ENCODE measurements at places on chromosomes 16 and 17. TPM values are rescaled to one million over a fixed set of nuclear protein-coding genes. Genes with fewer than 3 reads are reported as not detected.

MT1M gene
- total RNA-seq, result 9.9 TPM

CRYBA1 gene
- not detected for total RNA-seq

HSPB9 gene
- total RNA-seq, result not detected

DNA sequence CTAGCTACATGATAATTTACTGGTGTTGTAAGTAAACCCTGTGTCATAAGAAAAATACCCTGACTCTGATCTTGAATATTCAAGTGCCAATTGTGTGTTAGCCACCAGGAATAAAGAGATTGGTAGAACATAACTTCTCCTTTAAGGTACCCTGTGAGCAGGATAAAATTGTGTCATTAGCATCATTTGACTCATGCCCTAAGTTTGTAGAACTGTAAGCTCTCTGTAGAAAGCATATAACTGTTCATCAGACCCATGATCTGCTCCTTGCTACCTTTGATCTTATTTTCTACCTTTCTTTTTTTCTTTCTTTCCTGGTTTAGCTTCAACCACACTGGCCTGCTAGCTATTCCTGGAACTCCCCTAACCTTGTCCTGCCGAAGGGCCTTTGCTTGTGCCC is 35.8 kb downstream of the PTRH2 start:
- DNase-seq, result no peak
- no peak overlapping the region for H3K4me3 ChIP-seq
- no peaks in the 10 kb centered on the region for H3K4me1 ChIP-seq
- H3K36me3 ChIP-seq, result peaks cover 55% of the 10 kb centered on the region
- no peak overlapping the region for H3K27ac ChIP-seq

DNA sequence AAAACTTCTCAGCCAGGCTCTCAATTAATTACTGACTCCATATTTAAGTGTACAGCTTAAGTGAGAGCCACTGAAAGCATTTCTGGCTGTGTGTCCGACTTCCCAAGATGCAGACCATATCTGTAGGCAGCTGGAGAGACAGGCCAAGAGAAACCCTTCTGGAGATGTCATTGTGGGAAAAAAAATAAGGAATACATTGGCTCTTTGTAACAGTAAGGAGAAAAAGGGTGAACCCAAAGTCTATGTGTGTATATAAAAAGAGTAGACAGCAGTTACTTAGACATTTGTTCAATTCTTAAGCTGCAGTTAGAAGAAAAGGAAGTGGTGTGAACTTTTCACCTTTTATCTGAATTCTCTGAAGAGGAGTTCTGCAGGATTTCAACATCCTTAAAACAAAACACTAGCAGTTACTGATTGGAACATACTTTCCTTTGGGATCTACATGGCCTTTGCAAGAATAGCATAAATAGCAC is 21.7 kb downstream of the FAM117A start:
- DNase-seq, result no peak
- no peaks in the 10 kb centered on the region for H3K27me3 ChIP-seq
- H3K4me1 ChIP-seq, result no peaks in the 10 kb centered on the region
- no peak overlapping the region for H3K4me3 ChIP-seq

DNA sequence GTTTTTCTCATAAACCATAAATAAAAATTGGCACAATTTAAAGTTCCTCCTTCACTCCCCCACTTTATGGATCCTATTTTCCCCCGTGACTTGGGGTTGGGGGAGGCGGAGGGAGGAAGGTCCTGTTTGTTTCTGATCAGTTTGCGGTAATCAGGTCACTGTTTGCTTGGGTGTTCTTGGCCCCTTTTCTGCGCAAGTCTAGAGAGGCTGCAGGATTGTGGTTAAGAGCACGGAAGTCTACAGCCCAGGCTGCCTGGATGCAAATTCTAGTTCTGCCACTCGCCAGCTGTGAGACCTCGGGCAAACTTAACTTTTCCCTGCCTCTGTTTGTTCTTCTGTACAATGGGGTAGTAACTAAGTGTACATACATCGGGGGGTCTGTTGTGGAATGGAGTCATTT is 12.1 kb downstream of the ATP2C2 start:
- H3K4me3 ChIP-seq, result no peak overlapping the region
- no peaks in the 10 kb centered on the region for H3K4me1 ChIP-seq
- DNase-seq, result no peak
- H3K36me3 ChIP-seq, result no peaks in the 10 kb centered on the region
- H3K27me3 ChIP-seq, result no peaks in the 10 kb centered on the region

DNA sequence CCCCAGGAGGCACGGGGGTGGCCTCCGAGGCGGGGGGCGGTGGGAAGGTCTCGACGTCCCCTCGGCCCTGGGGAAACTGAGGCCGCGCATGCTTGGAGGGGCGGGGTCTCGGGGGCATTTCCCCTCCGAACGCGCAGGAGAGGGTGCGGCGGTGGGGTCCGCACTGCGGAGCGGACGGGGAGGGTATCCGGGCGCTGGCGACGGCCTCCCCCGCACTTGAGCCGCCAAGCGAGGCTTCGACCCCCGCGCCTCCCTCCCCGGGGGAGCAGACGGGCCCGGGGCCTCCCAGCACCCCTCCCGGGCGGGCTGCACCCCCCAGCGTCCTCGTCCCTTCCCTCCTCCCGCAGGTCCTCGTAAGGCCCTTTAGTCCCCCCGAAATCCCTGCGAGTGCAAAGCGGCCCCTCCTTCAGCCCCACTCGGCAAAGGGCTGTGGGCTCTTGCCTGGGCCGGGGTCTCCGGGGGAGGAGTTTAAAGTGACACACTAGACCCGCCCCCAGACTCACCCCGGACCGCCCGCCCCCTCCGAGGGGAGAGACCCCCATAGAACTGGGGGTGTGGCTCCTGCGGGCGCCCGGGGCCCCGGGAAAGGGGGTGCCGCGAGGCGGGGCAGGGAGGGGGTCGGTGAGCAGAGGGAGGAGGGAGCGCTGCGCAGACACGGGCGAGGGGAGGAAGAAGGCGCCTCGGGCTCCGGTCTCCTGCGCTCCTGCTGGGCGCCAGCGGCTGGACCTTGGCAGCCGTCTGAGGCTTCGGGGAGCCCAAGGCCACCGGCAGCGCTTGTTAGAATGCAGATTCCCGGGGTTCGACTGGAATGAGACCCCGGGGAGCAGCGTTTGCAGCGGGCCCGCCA is 632 bp downstream of the BAIAP3 start:
- no peaks in the 10 kb centered on the region for H3K4me1 ChIP-seq
- peak overlapping the region; percentile 57 for H3K4me3 ChIP-seq
- DNase-seq, result no peak
- no peaks in the 10 kb centered on the region for H3K36me3 ChIP-seq
- H3K27ac ChIP-seq, result no peak overlapping the region

- peaks cover 46% of the 10 kb centered on the region for H3K36me3 ChIP-seq
- no peak overlapping the region for H3K27ac ChIP-seq
- H3K4me3 ChIP-seq, result no peak overlapping the region
- no peaks in the 10 kb centered on the region for H3K27me3 ChIP-seq
Measured at GRCh38 chr17:27609611-27610303, 21.2 kb upstream of the LGALS9 start.

GRCh38 chr16:58336332-58337089 is 41.7 kb upstream of the PRSS54 start:
- no peaks in the 10 kb centered on the region for H3K27me3 ChIP-seq
- peak overlapping the region; percentile 70 for H3K27ac ChIP-seq
- H3K4me1 ChIP-seq, result peaks cover 15% of the 10 kb centered on the region
- peak; percentile 91 for DNase-seq

DNA sequence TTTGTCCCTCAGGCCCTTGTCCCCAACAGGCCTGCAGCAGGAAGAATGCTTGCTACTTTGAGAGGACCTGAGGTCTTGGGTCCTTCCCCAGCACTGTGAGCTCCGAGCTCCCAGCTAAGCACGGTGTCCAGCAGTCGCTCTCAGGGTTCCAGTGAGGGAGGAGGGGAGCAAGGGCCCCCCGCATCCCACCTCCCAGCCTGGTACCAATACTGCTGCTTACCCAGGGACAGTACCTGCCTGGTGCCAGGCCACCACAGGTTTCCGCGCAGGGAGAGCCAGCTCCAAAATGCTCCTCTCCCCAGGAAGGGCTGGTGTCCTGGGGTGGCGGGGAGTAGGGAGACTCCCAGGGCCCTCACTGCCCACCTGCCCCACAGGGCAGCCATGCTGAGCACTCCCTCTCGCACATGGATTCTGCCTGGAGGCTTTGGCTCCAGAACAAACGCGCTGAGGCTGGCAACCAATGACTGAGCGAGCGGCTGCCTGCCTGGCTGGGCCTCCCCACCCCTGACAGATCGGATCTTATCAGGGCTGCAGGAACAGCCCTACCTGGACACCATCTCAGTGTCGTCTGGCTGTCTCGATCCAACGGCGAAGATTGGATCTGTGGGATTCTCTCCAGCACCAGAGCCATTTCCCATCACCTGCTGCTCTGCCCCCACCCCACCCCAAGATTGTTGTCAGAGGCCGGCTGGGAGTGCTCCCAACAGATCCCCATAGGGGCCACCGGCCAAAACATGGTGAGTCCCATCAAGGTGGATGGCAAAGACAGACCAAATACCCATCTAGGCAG is 2.4 kb downstream of the DOK4 start:
- H3K4me3 ChIP-seq, result no peak overlapping the region
- H3K36me3 ChIP-seq, result no peaks in the 10 kb centered on the region
- no peak for DNase-seq
- H3K27ac ChIP-seq, result no peak overlapping the region

GRCh38 chr16:71709229-71709781 is 15.2 kb downstream of the PHLPP2 start:
- H3K27me3 ChIP-seq, result no peaks in the 10 kb centered on the region
- no peak overlapping the region for H3K4me3 ChIP-seq
- H3K4me1 ChIP-seq, result no peaks in the 10 kb centered on the region
- H3K27ac ChIP-seq, result no peak overlapping the region

DNA sequence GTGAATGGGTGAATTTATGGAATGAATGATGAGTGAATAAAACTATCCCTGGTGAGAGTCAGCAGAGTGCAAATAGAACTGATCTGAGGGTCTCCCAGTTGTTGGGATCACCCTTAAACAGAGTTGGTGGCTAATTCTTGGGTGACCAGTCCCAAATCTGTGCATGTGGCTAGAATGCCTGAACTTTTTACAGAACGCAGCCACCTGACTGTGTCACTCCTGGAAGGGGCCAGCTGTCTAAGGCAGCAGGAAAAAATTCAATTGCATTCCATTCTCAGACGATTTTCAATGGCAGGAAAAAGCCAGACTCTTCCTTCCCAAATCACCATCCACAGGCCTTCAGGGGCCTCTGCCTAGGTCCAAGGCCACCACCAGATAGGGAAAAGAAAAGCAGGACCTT is 43.5 kb downstream of the BEAN1 start:
- no peak overlapping the region for H3K27ac ChIP-seq
- DNase-seq, result no peak
- no peaks in the 10 kb centered on the region for H3K27me3 ChIP-seq
- H3K4me1 ChIP-seq, result no peaks in the 10 kb centered on the region
- H3K36me3 ChIP-seq, result no peaks in the 10 kb centered on the region

DNA sequence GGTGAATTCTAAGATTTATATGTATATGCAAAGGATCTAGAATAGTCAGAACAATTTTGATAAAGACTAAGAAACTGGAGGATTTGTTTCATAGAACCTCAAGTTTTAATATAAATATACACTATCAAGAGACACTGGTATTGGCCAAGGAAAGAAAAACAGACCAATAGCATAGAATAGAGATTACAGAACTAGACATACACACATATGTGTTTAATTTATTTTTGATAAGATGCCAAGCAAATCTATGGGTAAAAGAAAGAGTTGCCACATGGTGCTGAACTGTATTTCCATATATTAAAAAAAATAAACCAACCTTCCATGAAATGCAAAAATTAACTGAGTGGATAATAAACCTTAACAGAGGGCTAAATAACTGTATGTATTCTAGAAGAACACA is 27.9 kb upstream of the LRRC37A3 start:
- H3K4me3 ChIP-seq, result no peak overlapping the region
- H3K36me3 ChIP-seq, result no peaks in the 10 kb centered on the region
- no peaks in the 10 kb centered on the region for H3K4me1 ChIP-seq
- no peaks in the 10 kb centered on the region for H3K27me3 ChIP-seq
- H3K27ac ChIP-seq, result no peak overlapping the region

DNA sequence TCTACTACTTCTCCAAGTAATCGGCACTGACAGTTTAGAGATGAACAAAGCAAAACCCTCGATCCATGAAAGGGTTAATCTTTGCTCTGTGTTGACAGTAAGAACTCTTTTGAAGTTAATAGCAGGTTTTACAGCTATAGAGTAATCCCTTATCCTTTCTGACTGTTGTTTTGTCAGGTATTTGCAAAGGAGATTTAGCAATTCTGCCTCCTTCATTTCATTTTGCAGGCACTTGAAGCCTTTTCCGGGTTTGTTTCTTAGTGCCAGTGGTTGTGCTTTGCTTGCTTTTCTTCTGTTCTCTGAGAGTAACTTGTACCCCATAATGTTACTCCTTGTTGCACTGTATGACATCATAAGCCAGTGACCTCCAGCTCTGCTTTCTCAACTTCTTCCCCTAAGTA is 64.5 kb downstream of the TANGO6 start:
- H3K36me3 ChIP-seq, result peaks cover 22% of the 10 kb centered on the region
- no peaks in the 10 kb centered on the region for H3K27me3 ChIP-seq
- no peak overlapping the region for H3K4me3 ChIP-seq
- no peak overlapping the region for H3K27ac ChIP-seq

DNA sequence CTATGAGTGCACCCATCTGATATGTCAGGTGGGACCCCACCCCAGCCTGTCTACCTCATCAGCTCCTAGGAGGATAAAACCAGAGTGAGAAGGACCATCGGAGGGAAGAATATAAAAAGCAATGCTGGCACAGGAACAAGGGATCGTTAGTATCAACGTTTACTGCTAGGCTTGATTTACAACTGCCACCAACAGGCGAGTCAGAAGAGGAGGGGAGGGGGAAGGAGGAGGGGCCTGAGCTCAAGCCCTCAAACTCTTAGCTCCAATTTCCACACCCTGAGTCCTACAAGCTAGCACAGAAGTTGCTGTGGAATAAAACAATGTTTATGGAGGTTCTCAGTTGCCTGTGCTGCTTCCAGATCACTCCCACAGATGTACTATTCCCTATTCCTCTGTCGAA is 234.5 kb downstream of the C16orf78 start:
- no peaks in the 10 kb centered on the region for H3K4me1 ChIP-seq
- H3K27me3 ChIP-seq, result no peaks in the 10 kb centered on the region
- no peak overlapping the region for H3K4me3 ChIP-seq

GRCh38 chr17:32443827-32444300 is 446 bp upstream of the PSMD11 start:
- peak overlapping the region; percentile 97 for H3K4me3 ChIP-seq
- H3K27me3 ChIP-seq, result no peaks in the 10 kb centered on the region

DNA sequence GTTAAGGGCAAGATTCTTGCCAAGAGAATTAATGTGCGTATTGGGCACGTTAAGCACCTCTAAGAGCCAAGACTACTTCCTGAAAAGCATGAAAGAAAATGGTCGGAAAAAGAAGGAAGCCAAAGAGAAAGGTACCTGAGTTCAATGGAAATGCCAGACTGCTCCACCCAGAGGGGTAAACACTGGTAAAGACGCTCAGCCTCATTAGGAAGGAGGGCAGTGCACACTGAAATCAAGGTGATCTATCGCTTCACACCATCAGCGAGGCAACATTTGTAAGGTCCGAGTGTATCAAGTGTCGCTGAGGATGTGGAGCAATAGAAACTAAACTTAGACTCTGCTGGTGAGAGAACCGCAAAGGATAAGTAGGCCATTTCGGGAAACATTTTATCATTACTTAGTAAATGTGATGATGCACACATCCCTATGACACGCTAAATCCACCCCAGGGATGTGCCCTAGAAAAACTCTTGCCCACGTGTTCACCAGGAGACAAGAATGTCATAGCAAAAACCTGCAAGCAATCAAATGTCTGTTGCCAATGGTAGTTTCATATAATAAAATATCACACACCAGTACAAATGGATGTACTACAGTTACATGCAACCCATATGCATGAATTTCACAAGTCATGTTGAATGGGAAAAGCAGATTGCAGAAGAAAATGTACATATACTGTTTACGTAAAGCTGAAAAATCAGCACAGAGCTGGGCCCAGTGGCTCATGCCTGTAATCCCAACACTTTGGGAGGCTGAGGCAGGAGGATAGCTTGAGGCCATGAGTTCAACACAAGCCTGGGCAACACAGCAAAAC is 23.6 kb downstream of the CNTROB start:
- peaks cover 16% of the 10 kb centered on the region for H3K4me1 ChIP-seq
- H3K4me3 ChIP-seq, result no peak overlapping the region
- DNase-seq, result no peak
- no peaks in the 10 kb centered on the region for H3K27me3 ChIP-seq
- H3K27ac ChIP-seq, result peak overlapping the region; percentile 61
- H3K36me3 ChIP-seq, result no peaks in the 10 kb centered on the region

Measured in right atrium auricular region (tissue), 2 donors.